Activated naive CD4-positive, alpha-beta T cell (primary cell): ENCODE measurements at places on chromosomes 6 and 20.

DNA sequence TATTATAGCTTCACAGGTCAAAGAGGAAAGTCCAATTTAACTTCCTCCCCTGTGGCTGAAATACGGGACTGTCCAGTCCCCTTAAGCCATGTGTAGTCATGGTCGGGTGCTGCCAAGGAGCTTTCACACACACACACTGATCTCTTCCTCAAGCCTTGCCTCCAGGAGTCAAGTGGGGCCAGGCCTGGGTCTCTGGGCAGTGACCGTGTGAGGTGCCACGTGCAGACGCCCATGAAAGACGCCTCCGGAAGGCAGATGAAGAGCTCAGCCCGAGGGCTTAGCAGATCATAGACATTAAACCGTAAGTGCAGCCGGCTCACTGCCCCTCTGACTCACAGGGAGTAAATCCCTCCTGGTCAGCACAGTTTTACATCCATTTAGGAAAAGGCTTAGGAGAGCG lies 4.2 kb downstream of the GABRR2 start:
- DNase-seq = no peak

DNA sequence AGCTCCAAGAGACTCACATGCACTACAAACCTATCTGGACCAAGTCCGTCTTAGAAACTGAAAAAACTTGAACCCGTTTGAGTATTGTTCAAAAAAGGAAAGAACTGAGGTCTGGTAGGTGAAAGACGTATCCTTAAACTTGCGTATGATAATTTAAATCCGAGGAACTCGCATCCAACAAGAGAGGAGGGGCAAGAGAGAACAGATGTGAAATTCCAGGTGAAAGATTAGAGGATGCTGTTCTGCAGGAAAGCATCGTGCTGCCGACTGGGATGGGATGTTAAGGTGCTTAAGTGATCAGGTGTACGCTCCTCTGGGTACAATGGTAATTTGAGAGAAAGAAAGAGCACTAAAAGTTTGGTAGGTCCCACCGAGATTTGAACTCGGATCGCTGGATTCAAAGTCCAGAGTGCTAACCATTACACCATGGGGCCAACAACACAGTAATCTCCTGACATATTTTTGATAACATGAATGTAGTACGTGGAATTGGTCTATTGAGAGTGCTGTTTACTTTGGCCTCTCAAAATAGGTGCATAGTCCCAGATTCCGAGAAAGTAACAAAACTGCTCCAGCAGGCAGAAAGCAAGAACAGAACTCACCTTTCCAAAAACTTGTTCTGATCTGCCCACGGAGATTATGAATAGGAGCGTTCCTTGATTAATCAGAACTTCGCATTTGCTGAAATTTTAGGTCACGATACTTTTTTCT lies 53.5 kb upstream of the BTN3A2 start:
- peak; percentile 11 for DNase-seq

DNA sequence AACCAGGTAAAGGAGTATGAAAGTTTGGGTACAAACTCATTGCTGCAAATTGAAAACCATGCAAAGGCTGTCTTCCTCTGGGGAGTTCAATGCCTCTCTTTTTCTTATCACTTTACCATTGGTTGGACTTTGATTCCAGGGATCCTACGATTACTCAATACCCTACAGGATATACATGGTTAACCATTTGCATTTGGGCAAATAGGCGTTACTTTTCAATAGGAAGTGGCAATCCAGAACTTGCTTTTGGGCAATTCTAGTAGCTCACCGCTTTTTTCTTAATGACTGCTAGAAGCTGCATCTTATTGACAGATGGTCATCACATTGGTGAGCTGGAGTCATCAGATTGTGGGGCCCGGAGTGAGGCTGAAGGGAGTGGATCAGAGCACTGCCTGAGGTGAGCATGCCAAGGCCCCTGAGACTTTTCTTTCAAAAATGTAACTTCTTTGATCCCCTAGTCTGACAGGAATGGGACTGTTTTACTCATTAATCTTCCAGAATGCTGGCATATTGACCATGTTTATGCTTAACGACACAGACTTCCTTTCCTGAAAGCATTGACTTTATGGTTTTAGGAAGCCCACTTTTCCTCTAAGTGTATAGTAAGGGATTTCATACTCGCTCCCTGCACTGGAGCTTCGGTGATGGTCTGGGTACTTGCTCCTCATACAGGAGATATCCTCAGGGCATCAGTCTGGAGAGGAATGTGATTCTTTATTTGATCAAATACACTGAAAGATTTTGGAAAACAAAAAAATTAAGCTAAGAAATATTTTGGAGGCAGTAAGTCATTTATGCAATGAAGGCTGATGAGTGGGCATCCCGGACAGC lies at the start of gene CCR6:
Gene CCR6 (plus strand): TSS at position 270 of the 831 bp plus-strand sequence. CDS start 13,039 bp downstream, outside the sequence.
- DNase-seq = no peak

- DNase-seq = no peak
These were observed 26.8 kb upstream of the NRSN1 start for GRCh38 chr6:24099181-24099580.

GRCh38 chr20:709423-709822 lies 33.8 kb upstream of the SCRT2 start:
- DNase-seq = no peak

GRCh38 chr6:122788663-122789181 lies 336 bp upstream of the SMPDL3A start:
- DNase-seq = no peak

DNA sequence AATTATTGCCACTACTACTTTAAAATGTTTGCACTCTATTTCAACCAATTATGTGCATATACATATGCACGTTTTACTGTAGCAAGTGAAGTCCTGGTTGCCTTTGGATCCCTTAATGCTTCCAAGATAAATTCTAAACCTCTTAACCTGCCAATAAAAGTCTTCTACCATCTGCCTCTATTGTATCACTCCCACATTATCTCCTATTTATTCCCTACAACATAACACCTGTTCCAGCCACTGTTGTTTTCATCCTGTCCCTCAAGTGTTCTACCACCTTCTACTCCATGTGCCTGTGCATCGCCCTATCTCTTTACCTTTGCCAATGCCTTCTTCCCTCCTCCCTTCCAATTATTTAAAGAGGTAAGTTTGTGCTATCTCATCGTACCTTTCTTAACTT lies 499.0 kb upstream of the RNF217 start:
- DNase-seq = no peak

DNA sequence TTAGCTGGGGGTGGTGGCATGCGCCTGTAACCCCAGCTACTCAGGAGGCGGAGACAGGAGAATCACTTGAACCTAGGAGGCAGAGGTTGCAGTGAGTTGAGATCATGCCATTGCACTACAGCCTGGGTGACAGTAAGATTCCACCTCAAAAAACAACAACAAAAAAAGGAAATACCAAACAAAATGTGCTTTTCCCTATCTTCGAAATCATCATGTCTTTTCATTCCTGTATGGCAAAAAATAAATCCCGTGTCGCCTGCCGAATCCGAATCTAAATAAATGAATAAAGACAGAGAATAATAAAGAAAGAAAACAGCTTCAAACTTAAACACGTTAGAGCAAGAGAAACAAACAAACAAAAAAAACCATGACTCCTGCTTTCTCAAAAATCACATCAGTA lies 11.8 kb downstream of the B4GALT5 start:
- no peak for DNase-seq

DNA sequence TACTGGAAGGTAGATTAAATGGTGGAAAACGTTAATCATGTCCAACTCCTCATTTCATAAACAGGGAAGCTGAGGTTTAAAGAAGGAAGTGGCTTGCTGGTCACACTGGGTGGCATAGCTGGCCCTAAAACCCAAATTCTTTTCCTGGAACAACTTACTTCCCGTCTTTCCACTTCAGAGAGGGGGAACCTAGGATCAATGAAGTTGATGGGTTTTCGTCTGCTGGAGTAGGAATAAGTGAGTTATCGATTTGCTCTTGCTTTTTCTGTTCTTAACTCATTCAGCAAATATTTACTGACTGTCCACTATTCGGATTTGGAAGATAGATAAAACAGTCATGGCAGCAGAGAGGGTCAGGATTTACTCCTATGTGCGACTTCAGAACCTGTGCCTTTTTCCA lies 1.2 kb upstream of the SYS1 start:
- DNase-seq = no peak

DNA sequence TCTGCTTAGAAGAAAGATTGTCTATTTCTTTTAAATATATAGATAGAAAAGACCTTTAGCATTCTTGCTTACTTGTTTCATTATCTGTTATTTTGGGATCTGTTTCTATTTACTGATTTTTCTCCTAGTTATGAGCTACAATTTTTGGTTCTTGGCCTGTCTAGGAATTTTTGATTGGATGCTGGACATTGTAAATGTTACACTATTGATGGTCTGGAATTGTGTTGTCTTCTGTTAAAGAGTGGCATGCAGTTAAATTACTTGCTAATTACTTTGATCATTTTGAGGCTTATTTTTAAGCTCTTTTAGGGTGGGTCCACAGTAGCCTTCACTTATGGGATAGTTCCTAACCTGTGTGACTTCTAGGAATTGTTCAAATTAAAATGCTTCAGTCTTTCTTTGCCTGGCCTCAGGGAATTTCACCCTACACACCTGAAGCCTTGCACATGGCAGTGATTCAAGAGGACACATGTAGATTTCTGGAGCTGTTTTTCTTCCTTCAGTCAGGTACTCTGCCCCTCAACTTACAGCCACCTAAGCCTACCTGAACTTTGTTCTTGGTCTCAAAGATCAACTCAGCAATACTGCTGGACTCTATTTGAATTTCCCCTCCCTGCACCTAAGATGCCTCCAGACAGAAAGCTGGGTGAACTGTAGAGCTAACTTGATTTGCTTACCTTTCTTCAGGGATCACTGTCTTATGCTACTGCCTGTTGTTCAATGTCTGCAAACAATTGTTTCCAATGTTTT lies 66.2 kb upstream of the NNAT start:
- no peak for DNase-seq

DNA sequence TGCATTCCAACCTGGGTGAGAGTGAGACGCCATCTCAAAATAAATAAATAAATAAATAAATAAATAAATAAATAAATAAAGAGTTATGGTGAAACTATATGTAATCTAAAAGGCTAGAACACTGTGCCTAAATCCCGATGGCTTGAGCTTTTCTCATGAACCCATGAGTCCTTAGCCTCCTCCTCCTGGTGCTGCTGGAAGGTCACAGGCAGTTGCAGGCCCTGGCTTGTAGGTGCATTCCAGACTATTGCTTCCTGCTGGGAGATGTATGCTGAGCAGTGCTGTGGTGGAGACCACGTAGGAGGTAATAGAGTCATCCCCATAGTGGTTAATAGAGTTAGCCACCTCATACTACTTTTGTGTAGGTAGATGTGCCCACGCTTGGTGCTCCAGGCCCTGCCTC lies 12.5 kb downstream of the PTK7 start:
- no peak for DNase-seq

- DNase-seq = no peak
These were observed 458.4 kb downstream of the CD83 start for GRCh38 chr6:14575961-14576360.

DNA sequence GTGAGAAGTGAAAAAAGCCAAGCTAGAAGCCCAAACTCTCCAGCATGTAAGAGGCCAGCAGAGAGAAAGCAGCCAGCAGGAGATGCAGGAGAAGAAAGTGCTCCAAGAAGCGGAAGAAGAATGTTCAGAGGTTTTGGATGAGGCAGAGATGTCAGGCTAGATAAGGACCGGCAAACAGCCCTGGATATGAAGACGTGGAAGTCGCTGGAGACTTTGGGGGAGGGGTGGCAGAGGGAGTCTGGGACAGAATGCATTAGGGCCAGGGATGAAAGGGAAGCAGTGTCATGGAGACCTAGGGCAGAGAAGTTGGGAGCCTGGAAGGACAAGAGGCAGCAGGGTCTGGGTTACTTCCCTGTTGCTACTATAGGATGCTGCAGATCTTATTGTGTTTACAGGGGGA lies 5.3 kb upstream of the SCUBE3 start:
- DNase-seq = no peak

GRCh38 chr6:127880429-127880828 lies 20.4 kb downstream of the THEMIS start:
- no peak for DNase-seq

DNA sequence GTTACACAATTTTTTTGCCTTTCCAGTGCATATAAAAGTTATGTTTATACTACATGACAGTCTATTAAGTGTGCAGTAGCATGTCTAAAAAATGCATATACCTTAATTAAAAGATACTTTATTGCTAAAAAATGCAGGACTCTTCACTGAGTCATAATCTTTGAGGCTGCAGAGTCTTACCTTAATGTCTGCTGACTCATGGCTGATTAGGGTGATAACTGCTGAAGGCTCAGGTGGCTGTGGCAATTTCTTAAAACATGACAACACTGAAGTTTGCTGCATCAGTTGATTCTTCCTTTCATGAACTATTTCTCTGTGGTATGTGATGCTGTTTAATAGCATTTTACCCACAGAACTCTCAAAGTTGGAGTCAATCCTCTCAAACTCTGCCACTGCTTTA lies 19.1 kb downstream of the ZSCAN23 start:
- DNase-seq = no peak

DNA sequence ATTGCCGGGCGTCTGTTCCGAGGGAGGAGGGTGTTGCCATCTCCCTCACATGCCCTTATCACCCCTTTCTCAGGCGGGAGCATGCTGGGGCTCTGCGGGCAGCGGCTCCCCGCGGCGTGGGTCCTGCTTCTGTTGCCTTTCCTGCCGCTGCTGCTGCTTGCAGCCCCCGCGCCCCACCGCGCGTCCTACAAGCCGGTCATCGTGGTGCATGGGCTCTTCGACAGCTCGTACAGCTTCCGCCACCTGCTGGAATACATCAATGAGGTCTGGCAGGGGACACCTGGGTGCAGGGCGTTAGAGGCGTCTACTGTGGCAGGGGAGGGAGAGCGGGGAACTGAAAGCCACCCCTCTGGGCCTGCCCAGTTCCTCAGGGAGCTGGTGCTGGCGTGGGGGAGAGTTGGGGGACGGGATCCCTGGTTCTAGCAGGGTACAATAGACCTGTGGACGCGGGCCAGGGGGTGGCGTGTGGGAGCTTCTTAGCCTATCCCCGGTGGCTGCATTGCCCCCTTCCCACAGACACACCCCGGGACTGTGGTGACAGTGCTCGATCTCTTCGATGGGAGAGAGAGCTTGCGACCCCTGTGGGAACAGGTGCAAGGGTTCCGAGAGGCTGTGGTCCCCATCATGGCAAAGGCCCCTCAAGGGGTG lies 697 bp downstream of the PPT2 start:
- DNase-seq = peak; percentile 42

DNA sequence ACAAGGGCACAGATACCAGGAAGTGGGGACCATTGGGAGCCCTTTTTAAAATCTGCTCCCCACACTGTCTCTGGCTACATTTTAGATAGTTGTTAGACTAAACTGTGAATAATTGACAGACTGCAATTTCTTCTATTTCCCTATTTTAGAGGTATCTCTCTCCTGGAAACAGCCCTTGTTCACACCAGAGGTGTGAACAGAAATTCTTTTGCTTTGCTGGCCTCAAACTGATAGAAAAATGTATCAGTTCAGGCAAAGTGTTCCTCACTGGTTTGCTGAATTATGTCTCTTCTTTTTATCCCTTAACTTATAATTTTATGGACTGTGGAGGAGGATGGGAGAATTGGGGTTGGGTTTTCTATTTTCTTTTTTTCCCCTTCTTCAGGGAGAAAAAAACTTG lies 513.2 kb upstream of the SULF2 start:
- no peak for DNase-seq

GRCh38 chr20:16229813-16230212 lies 343.4 kb downstream of the KIF16B start:
- DNase-seq = no peak
